MG63 (cell line): ENCODE measurements at places on chromosomes 3 and 15.

DNA sequence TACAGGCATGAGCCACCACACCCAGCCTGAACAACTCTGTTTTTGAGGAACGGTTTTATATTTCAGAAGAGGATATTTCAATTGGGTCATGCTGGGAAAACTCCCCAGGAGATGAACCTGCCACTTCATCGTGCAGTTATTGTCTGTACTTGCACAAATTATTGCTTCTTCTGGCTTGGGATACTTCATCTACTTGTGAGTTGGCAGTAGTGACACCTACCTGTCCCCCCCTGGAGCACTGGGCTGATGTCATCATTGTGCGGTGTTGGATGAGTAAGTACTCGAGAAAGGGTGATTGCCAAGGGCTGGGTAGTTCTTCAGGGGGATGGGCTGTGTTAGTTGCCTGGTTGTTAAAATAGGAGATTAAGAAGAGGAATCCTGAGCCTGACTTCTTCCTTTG, 85.1 kb upstream of the SAMMSON start:
- peak; percentile 41 for DNase-seq

DNA sequence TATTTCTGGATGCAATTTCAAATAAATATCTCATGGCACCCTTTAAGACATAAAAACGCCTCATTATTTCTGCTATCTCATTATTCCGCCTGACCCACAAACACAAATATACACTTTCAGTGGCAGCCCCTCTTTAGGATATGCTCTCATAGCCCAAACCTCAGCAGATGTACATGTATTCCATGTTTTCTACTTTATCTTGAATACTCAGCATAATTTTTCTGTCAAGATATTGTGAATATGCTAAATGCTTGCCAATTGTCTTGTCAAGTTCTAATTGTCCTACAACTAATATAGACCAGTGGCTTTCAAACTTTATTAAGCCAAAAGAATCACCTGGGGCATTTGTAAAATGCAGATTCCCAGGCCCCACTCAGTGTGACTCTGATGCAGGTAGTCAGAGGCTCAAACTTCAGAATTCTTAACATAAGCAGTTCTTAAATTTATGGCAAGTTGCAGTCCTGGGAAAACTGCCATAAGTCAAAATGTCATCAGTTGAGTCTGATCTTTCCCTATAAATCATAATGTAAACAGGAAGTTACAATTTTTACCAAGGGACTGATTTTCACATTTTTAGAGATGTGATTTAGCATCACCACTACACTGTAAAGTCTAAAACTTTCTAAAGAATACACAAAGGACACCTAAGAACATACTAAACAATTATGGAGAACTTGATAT, 135.1 kb downstream of the TBL1XR1 start:
- no peak for DNase-seq

DNA sequence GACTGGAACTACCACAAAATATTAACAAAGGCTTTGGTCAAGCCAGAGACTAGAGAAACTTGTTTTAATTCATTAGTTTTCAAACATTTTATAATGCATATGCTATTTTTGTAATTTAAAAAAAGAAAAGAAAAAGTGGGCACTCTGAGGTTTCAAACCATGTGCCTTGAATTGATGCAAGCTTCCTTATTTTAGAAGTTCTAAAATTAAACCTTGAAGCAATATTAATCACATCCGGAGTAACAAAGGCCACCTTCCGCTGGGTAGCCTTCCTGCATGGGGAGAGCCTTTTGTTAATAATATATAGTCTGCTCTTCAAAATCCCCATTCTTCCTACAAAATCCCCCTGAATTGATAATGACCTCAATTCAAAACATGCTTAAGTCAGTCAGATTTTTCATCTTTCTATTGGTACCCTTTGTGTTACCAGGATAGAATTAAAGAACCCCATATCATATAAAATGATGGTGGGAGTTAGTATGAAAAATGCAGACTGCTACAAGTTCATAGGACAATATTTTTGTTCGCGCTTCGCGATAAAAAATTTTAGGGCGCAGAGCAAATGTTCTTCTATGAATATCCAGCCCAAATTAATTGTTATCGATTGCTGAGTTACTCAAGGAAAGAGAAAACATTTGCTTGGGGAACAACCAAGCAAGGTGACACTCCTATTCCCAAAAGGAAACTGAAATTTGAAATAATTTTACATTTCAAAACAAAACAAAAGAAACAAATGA, 30.6 kb downstream of the LDHAL6B start:
- no peak for DNase-seq

GRCh38 chr15:73375755-73376305, 7.1 kb upstream of the HCN4 start:
- no peak for DNase-seq

DNA sequence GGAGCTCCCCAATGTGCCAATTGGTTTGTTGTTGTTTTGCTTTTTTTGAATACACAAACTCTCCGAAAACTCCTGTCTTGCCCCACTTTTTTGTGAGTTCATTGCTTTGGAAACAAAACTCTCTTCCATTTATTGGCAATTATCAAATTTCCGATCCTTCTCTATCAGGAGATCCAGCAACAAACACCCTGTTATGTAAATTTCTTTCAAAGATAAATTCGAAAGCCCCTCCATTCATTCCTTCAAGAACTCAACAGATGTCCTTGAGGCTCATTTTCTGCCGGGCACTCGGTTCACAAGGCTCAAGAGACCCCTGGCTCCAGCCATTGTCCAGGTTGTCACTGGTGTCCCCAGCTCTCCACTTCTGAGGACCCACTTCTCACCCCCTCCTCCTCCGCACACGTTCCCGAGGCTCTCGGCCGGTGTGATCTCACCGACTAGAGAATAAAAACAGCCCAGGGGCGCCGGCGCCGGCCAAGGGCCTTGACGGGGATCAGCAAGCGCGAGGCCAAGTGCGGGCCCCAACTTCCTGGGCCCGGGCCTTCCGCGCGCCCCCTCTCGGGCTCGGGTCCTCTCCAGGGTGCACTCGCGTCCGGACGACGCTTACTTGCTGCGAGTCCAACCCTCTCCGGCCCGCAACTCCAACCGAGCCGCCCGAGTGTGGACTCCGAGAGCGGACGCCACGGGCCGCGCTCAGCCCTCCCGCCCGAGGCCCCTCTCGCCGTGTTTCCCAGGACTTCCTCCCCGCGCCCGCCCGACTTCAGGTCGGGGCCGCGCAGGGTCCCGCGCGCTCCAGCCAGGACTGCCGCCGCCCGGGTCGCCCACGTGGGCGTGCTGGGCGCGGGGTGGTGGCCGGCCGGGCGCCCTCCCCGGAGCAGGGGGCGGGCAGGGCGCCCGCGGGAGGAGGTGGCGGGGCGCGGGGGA, 533 bp upstream of the SMAD3 start:
- DNase-seq: no peak

- DNase-seq: peak; percentile 25
Observed at GRCh38 chr3:125054449-125055329, 1.1 kb downstream of the HEG1 start.

DNA sequence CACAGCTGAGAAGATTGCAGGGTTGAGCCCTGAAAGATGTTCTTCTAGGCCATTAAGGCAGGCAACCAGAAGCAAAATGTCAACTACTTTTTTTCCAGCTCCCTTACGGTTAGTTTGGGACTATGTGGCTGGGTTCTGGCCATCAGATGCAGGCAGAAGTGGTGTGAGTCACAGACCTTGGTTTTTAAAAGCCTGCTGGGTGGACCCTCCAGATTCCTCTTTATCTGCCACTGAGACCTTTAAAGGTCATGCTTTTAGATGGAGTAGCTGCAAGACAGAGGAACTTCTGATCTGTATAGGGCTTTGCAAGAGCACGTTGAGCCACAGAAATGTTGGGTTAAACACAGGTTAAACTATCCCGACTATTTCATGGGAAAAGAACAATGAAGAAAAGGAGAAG, 102.9 kb downstream of the CHST2 start:
- no peak for DNase-seq

DNA sequence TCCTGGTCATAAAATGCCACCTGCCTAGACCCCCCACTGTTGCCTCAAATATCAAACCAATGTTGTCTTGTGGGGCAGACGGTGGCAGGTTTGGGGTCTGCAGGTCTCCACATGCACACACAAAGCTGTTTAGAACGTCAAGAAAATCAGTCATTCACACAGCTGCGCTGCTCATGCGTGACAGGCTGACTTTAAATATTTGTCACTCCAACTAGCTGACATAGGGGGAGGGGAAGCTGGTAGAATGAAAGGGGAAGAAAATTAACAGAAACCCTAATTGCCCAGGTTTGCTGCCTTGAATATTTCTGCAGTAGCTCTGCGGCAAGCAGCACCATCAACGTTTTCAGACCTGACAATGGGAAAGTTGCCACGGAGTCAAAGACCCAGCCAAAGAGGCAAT, 201.8 kb downstream of the ABHD5 start:
- no peak for DNase-seq

DNA sequence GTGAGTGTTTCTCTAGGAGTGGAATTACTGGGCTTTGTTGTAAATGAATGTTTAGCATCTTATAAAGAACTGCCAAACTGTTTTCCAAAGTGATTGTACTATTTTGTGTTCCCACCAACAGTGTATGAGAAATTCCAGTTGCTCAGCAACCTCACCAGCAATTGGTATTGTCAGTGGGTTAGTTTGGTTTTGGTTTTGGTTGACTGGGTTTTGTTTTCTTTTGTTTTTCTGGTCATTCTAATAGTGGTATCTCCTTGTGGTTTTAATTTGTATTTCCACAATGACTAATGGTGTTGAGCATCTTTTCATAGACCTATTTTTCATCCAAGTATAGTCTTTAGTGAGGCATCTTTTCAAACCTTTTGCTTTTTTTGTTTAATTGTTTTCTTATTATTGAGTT, 27.1 kb downstream of the FILIP1L start:
- DNase-seq: peak; percentile 14

GRCh38 chr3:31081018-31081662, 186.7 kb upstream of the GADL1 start:
- no peak for DNase-seq

DNA sequence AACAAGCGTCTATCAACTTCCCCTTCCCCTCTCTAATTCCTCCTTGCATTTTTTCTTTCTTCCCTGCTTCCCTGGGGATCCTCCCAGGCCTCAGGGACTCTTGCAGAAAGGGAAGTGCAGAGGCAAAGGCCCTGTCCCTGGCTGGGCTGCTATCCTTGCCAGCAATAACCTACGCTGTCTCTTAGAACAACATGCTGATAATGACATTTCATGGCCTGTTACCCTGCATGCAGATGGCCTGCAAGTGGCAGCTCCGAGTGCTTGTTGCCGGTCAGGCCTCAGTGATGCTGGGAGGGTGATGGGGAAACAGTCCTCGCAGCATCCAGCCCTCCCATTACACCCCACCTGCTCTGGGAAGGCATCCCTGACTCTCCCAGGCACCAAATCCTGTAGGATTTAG, 167.6 kb downstream of the RAB11A start:
- DNase-seq: no peak

- no peak for DNase-seq
Observed at GRCh38 chr3:54950391-54951003, 22.6 kb upstream of the LRTM1 start.

DNA sequence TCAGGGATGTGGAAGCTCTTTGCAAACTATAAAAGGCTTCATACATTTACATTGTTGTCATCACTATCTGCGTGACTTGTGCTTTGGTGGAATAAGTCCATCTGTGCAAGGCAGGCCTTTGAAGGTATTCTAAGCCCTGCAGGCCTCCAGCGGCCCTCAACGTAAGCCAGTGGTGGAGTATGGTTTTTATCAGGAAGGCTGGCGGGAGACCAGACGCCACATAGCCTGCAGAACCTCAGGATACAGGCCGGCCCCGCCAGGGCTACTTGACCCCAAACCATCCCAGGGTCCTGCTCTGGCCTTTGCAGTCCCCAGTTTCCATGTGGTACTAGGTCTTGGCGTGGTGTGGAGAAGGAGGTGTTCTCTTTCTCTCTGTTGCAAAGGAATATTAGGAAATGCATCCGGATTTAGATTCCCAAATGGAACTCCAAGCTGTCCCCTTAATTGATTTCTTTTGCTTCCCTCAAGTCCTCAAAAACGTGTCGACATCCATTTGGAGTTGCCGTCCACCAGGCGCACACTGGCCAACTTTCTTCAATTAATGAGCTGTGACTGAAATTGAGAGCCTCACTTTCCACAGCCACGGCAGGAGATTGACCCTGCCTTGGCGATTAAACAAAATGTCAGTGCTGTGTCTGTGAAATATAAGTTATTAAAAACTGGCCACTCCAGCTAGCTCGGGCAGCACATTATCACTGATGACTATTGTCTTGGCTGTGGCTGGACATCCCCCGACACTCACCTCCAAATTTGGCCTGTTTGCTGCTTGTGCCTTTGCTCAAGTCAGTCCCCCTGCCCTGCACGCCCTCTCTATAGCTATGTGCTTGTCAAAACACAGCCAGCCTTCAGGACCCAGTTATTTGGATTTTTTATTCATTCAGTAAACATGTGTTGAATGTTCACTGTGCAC, 239.8 kb upstream of the TLE3 start:
- no peak for DNase-seq

DNA sequence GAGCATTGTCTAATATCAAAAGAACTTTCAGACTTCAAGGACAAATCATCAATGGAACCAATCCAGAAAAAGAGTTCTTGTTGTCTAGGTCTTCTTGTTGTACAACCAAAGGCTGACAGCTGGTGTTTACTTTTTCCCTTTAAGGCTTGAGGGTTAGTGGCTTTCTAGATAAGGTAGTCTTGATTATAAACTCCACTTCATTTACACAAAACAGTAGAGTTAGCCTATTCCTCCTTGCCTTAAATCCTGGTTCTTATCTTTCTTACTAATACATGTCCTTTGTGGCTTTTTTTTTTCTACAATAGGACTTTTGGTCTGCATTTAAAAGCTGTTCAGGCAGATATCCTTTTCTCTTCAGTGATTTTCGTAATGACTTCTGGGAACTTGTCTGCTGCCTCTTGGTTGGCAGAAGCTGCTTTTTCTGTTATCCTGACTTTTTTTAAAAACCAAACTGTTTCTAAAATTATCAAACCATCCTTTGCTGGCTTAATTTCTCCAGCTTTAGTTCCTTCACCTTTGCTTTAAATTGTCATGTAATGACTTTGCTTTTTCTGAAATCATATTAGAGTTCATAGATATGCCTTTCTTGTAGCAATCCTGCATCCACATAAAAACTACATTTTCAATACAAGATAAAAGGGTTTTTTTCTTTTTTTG, 44.8 kb downstream of the STRIT1 start:
- DNase-seq: no peak

DNA sequence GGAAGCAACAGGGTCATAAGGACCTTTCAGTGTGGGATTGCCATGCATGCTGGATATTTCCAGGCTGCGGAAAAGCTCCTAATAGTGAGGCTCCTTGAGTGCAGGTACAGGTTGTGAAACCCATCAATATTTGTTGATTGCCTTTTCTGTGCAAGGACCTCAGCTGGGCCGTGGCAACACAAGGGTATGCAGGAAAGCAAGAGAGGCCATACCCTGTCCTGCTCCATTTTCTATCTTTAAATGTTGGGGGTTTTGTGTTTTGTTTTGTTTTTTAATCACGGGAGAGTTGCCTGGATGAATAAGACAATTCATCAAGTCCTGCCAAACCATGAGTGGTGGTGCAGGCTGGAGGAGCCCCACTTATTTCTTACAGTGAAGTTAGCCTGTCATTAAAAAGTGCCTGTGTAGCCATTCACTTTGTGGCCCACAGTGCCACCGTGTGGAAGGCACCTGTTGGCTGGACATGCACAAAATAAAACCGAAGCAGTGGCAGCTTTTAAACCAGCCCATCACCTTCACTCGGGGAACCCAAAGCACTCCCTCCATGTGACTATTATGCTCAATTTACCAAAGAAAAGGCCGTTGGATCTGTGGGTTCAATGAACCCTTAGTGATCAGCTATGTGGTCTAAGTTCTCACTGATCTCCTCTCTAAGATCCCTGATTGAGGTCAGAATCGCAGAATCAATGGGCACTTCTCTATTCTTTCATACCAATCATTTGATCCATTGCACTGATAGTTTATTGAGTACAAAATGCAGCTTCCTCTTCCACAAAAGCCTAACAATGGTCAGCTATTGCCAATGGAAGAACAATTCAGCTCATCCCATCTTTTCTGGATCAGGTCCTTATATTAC, 42.2 kb downstream of the CLDN18 start:
- peak; percentile 45 for DNase-seq
